Parietal lobe (tissue), 2 donors: ENCODE measurements at places on chromosomes 2 and 18. TPM values are rescaled to one million over a fixed set of nuclear protein-coding genes. Genes with fewer than 3 reads are reported as not detected.

OR6B3 gene
- not detected for total RNA-seq

SCN9A gene
- total RNA-seq: 144 TPM

LBX2 gene
- not detected for total RNA-seq

MEX3C gene
- 102 TPM for total RNA-seq

AFTPH gene
- 83.6 TPM for total RNA-seq

TCF7L1 gene
- total RNA-seq: 3.4 TPM

TLX2 gene
- total RNA-seq: not detected

CNDP1 gene
- 1.9 TPM for total RNA-seq

RIT2 gene
- total RNA-seq: 30.0 TPM

RAMP1 gene
- total RNA-seq: 2.2 TPM

SRD5A2 gene
- total RNA-seq: not detected

SMC6 gene
- total RNA-seq: 43.8 TPM

RAPGEF4 gene
- total RNA-seq: 27.5 TPM

DSC2 gene
- total RNA-seq: 4.1 TPM

PGAP1 gene
- 174 TPM for total RNA-seq
